ENCODE measurements at places on chromosomes 13 and 19.

- DNase-seq: no peak
These were observed 51.0 kb downstream of the LYL1 start for GRCh38 chr19:13051557-13052165.

GRCh38 chr13:108276060-108276459, 6.5 kb downstream of the TNFSF13B start:
- DNase-seq: no peak

- DNase-seq: no peak
These were observed 64.8 kb upstream of the FLT1 start for GRCh38 chr13:28559636-28560259.

DNA sequence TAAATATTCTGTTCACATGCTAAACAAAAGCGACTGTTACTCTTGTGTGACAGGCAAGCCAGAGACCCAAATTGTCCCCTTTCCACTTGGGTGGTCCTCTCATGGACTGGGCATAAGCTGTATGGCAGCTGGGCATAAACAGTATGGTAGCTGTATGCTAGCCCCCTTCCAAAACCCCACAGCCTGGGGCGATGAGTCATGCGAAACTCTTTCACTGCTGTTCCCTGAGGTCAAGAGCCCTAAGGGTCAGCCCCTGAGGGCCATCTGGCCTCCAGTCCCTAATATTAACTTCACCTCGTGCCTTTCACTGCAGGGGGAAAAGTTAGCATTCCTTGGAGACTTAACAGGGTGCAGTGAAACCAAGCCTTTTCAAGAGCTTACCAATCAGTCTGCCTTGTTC, 45.6 kb upstream of the ZNF562 start:
- DNase-seq: no peak

GRCh38 chr13:46041419-46041839, 11.1 kb downstream of the ZC3H13 start:
- DNase-seq: no peak

DNA sequence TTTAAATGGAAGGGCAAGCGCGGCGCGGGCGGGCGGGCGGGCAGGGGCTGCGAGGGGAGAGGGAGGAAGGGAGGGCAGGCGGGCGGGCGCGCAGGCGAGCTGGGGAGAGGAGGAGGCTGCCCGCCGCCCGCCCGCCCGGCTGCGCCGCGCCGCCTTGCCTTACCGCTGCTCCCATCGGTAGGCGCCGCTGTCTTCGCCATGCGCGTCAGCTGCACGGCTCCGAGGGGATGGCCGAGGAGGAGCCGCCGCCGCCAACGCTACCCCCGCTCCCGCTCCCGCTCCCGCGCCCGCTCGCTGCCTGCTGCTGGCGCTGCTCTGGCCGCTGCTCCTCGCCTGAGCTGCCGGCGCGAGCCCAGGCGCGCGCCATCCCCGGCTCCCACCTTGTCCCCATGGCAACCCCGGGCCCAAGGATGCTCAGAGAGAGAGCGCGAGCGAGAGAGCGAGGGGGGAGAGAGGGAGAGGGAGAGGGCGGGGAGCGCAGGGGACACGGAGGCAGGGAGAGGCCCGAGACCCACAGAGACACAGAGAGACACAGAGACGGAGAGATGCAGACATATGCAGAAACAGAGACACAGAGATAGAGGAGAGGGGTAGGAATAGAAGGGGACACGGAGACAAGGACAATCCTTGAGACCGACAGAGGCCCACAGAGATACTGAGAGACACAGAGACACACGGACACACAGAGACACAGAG, 40.3 kb downstream of the DEDD2 start:
- DNase-seq: peak; percentile 65

DNA sequence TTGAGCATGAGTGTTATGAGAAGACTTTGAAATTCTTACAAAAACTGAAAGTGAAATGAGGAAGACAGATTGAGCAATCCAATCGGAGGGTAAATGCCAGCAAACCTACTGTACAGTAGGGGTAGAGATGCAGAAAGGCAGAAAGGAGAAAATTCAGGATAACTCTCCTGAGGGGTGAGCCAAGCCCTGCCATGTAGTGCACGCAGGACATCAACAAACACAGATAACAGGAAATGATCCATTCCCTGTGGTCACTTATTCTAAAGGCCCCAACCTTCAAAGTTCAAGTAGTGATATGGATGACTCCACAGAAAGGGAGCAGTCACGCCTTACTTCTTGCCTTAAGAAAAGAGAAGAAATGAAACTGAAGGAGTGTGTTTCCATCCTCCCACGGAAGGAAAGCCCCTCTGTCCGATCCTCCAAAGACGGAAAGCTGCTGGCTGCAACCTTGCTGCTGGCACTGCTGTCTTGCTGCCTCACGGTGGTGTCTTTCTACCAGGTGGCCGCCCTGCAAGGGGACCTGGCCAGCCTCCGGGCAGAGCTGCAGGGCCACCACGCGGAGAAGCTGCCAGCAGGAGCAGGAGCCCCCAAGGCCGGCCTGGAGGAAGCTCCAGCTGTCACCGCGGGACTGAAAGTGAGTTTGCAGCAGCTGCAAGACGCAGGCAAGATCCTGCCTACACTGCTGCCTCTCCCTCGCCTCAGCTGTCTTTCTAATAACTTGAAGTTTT, at the start of gene TNFSF13B:
TNFSF13B (plus strand) TSS at position 118 of the 728 bp plus-strand sequence; CDS start at position 296, 178 bp downstream.
- peak; percentile 4 for DNase-seq

DNA sequence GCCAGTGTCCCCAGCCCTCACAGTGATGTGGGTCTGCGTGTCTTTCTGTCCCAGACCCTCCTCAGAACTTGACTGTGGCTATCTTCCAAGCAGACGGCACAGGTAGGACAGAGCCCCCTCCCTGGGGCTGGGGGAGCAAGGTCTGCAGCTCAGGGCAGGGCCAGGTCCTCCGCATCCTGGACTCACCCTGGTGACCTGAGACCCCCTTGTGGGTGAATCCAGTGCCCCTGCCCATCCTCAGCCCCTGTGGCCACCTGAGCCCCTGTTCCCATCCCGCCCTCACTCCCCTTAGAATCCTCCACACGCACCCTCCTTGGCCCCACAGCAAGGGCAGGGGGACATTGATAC, 39.0 kb upstream of the CD33 start:
- DNase-seq: no peak

DNA sequence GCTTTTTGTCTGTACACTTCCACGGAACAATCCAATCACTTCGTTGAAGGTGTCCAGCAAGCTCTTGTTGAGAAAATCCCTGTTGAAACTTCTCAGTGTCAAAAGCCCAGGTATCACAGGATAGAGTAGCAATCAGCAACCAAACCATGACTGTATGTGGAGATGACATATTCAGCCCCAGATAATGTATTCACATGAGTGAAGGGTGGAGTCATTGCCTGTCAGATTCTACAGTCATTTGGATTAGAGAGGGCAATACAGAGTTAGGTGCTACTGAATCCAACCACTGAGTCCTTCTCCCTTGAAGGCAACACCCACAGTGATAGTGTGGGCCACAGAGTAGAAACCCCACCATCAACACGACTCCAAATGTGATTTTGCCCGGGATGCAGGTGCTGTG, 23.3 kb downstream of the ZNF627 start:
- DNase-seq: no peak

GRCh38 chr13:36344173-36344572, 2.0 kb downstream of the SPART start:
- no peak for DNase-seq

- DNase-seq: no peak
These were observed 269.1 kb downstream of the NDFIP2 start for GRCh38 chr13:79749984-79750551.

GRCh38 chr19:55068950-55069864, 6.3 kb upstream of the RDH13 start:
- DNase-seq: no peak

DNA sequence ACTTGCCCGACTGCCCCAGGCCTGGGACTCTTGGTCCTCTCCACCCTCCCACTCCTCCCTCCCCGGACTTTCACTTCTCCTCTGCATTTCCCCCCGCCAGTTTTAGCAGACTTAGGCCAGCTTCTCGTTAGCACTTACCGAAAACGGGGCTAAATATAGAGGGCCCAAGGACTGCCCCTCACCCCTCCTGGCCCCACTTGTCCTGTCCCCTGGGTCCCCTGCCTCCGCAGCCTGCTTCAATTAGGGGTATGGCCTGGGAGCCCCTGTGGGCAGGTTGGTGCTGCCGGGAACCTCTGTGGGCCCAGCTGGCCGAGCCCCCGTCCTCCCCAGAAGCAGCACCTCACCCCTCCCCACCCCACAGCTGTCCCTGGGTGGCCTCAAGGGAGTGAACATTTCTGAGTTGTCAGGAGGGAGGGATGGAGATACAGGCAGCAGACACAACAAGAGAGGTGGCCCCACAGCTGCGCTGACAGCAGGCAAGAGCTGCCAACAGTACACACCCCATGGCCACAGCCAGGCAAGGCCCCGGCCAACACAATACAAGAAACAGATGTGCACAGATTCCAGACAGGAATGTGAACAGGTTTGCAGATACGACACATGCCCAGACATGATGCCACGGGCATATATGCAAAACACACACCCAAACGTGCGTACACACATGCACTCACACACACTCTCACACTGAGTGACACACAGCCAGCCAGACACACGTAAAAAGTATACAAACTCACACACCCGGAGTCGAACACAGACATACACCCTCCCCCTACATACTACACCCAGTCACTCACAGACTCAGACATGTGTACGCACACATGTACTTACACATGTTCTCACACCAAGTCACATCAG, 2.6 kb downstream of the POU2F2 start:
- no peak for DNase-seq

DNA sequence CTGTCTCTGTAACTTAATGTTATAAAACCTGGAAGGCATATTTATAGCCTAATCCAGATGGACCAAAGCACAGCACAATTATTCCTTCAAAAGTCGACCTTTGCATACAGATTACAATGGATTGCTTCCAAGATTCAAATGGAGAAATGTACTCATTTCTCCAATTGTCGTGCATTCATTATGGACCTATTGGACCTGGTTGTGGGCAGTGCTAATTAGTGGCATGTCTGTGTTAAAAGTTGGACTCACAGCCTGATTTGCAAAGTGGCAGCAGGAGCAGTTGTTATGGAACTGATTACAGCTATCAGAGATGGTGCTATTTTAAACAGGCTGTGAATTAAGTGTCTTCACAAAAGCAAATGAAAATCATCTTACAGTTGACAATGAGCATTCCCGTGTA, 1529.3 kb upstream of the SLC10A2 start:
- no peak for DNase-seq

GRCh38 chr19:34345947-34346351, 19.0 kb upstream of the GPI start:
- peak; percentile 31 for DNase-seq

DNA sequence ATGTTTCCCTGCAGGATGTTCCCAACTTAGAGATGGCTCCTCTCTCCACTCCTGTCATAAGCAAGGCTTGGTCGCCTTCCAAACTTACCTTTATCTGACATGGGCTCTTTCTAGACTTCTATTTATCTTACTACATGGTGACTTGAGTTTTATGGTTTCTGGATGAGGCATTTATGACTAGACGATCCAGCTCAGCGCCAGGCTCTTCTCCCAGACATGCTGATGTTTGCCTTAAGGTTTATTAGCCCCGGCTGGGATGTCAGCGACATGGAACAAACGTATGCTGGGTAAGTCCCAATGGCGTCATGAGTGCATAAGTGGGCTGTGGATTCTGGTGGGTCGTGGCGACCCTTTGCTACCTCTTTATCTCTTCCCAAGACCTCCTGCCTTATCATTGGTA, 39.8 kb upstream of the SLC15A1 start:
- no peak for DNase-seq

DNA sequence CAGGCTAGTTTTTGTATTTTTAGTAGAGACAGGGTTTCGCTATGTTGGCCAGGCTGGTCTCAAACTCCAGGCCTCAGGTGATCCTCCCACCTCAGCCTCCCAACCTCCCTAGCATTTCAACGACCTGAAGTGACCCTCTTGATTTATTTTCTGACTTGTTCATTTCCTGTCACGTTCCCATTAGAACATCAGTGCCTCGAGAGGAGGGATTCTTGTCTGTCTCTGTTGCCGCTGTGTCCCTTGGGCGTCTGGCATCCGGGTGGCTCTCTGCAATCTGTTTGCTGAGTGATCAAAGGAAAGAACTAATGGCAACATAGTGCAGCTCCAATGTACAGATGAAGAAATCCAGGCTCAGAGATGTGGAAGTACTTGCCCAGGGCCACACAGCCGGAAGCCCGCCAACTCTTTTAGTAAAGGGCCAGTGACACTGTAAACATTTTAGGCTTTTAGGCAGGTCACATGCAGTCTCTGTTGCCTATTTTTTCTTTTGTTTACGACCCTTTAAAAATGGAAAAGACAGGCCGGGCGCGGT, 47.5 kb downstream of the NFIC start:
- DNase-seq: no peak

GRCh38 chr13:44283600-44283999, 90.0 kb upstream of the SERP2 start:
- DNase-seq: no peak

- DNase-seq: no peak
These were observed 84.7 kb upstream of the DOCK9 start for GRCh38 chr13:99062593-99062992.

DNA sequence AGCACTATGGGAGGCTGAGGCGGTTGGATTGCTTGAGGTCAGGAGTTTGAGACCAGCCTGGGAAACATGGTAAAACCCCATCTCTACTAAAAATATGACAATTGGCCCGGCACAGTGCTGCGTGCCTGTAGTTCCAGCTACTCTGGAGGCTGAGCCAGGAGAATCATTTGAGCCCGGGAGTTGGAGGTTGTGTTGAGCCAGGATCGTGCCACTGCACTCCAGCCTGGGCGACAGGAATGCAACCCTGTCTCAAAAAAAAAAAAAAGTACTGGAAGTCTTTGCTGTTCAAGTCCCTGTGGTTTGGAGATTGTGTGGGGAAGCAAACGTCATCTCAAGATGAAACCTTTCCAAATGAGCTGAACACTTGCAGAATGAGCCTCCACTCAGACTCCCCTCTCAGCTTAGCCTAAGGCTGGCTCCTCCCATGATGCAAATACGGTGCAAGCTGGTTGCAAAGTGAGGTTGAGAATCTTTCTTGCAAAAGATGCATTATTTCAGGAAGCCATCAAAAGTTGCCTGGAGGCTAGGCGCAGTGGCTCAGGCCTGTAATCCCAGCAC, 46.2 kb downstream of the MYO9B start:
- DNase-seq: no peak

- no peak for DNase-seq
These were observed 9.2 kb upstream of the ZNF358 start for GRCh38 chr19:7506385-7507328.

GRCh38 chr19:32682317-32682716, 6.7 kb downstream of the RGS9BP start:
- no peak for DNase-seq

GRCh38 chr19:56690670-56691069, 19.1 kb upstream of the ZNF835 start:
- no peak for DNase-seq

GRCh38 chr19:35859414-35859813, 2.7 kb downstream of the KIRREL2 start:
- no peak for DNase-seq

Measured in T-helper 22 cell (primary cell).